ENCODE measurements at places on chromosomes 12 and 14. TPM values are rescaled to one million over a fixed set of nuclear protein-coding genes. Genes with fewer than 3 reads are reported as not detected.

The CD27 gene
- 2.6 TPM for total RNA-seq

The VRTN gene
- not detected for total RNA-seq

The CLEC14A gene
- total RNA-seq = 18.6 TPM

GRCh38 chr14:53478174-53478573, 325.1 kb upstream of the DDHD1 start:
- DNase-seq = no peak

DNA sequence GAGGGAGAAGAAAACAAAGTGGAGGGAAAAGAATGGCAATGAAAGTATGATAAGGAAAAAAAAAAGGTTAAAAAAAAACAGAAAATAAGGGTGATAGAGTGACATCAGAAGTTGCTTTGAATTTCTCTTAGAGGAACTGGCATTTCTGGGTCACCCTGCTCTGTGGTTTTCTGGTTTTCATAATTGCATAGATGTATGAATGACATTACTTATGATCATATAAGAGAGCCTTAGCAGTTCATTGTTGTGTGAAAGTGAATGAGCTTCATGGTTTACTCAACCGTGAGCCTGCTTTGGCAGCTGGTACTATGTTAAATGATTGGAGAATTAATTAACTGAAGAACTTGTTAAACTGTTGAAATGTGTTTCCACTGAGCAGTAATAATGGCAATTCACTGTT, 336.4 kb upstream of the FBXO33 start:
- DNase-seq = no peak

DNA sequence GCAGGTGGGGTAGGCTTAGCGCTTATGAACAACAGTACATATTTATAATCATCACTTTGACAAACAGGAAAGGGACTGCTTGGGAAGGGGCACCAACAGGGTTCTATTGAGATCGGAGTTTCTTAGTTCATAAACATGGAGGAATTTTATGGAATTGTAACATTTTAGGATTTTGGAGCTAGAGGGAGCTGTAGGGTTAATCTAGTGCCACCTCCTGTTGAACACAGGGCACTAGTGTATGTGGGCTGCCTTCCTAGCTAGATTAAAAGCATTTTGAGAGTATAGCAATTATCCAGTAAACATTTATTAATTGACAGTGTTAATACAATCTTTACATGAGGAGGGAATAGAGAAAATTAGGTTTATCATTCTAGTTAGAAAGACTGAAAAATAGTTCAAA, 23.1 kb upstream of the TBC1D30 start:
- no peak for DNase-seq

- no peak for DNase-seq
These were observed 6.6 kb downstream of the A2M start for GRCh38 chr12:9109213-9109522.

GRCh38 chr12:79141776-79142175, 277.2 kb downstream of the SYT1 start:
- no peak for DNase-seq

GRCh38 chr12:92654929-92655328, 47.9 kb upstream of the PLEKHG7 start:
- no peak for DNase-seq

DNA sequence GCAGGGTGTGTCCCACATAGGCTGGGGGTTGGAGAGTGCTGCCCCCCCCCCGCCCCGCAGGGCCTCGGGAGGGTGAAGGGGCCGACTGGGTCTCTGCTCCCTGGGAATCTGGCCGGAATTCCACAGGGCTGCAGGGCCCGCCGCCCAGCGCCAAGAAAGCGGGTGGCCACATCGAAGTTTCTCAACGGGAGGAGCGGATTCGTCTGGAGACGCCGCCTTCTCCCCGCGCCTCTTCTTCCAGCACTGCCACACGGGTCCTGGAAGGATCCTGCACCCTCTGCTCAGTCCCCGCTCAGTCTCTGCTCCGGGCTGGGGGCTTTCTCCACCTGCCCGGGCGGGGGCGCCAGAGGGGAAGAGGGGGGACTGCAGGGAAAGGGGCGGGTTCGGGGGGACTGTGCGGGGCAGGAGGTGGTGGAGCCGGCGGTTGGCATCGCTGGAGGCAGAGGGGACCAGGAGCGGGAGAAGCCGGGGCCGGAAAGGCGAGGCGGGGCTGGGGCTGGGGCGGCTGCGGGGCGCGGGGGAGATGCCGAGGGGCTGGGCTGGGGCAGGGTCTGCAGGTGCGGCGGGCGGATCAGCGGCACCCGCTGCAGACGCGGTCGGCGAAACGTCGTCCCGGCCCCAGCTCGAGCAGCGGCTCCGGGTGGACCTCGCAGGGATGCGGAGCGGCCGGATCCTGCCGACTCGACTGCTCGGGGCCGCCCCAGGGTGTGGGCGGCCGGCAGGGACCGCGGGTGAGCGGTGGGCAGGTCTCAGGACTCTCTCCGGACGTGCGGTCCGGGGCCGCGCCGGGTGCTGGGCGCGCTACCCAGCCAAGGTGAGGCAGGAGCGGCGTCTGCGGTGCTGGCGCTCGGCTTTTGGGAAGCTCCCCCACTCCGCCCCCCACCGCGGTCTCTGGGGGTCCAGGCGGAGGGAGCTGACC, 811.4 kb upstream of the TMEM132C start:
- DNase-seq = no peak

GRCh38 chr14:81400202-81400678, at the start of gene STON2:
Gene STON2, minus strand, starts transcription at chr14:81400324. Its CDS starts 1,942 bp downstream, at chr14:81398382.
- no peak for DNase-seq

DNA sequence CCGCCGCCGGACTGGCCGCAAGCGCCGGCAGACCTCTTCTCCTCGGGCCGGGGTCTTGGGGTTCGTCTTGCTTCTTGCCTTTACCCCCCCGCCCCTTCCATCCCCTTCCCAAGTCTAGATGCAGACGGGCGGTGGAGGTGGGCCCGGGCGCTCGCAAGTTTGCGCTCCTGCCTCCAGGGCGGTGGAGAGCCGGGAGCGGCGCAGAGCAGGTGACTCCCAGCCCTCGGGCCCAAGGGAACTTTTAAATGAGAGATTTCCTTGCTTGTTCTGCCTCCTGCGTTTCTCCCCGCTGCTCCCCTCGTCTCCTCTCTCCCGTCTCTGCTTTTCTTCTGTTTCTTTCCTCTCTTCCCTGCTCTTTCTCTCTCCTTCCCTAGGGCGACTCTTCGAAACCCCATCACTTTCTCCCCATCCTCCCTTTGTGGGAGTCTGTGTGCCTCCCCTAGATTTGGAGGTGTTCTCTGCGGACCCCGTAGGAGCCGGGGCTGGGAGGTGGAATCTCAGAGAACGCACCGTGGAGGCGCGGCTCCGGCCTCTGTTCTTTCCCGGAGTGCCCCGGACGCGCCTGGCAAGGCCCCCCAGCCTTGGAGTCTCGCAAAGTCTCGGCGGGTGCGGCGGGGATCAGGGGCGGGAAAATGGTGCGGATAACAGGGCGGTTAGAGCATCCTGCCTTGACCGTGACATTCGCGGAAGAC, 114.7 kb upstream of the MYL2 start:
- DNase-seq = no peak

GRCh38 chr12:110266980-110267620, 13.9 kb upstream of the ATP2A2 start:
- DNase-seq = peak; percentile 73

- no peak for DNase-seq
These were observed 30.3 kb upstream of the NRDE2 start for GRCh38 chr14:90361865-90362557.

DNA sequence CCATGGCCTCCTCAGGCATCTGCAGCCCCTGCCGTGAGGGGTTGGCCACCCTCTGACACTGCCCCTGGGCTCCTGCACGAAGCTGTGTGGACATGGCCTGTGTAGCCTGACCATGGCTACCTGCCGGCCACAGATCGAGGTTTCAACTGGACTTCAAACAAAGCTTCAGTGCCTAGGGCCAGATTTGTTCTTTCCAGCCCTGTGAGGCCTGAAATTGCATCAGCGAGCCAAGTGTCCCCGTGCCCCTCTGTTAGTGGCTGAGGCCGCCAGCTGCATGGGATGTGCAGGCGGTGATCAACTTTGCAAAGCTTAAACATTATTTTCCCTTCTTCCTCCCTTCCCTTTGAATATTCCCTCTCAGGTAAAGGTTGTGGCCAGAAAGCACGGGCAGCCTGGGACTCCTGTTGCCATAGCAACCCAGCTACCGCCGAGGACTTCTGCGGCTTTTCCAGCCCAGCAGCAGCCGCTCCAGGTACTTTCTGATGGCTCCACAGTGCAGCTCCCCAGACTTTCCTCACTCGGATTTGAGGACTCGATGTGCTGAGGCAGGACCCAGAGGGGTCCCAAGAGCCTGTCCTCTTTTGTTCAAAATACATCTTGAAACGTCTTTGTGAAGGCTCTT, 35.8 kb downstream of the DDX51 start:
- no peak for DNase-seq

DNA sequence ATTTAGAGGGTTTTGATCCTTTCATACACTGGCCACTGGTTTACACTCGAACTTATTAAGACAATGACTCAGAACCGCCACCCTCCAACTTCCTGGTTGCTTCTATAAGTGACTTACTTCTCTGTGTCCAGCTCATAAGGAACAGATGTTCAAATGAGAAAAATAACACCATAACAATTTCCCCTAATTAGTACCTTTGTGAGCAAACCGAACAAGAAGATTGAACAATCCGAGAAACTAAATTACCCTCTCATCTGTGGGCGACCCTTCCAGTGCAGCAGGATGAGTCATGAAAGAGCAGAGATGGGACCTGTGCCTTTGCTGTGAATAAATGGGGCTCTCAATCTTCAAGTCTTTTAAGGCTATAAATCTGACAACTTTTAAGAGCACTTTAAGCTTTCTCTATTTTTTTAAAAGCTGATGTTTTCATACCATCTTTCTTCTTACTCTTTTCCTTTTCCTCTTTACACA, 146.8 kb upstream of the RASSF8 start:
- DNase-seq = no peak

- DNase-seq = no peak
These were observed 31.9 kb upstream of the LUM start for GRCh38 chr12:91143206-91143605.

- DNase-seq = no peak
These were observed 65.7 kb downstream of the MOK start for GRCh38 chr14:102239231-102239630.

GRCh38 chr12:57954768-57955167, 13.4 kb downstream of the ATP23 start:
- DNase-seq = no peak
